ENCODE measurements at places on chromosomes 12 and 14.

GRCh38 chr12:98635657-98636323 is 8.8 kb downstream of the IKBIP start:
- no peak for DNase-seq

- DNase-seq, result no peak
Observed at GRCh38 chr12:572532-572899, 90.7 kb downstream of the NINJ2 start.

- DNase-seq, result peak; percentile 54
Observed at GRCh38 chr12:120719072-120719471, 6.6 kb upstream of the ACADS start.

GRCh38 chr12:119060847-119061796 is 79.8 kb downstream of the SRRM4 start:
- peak; percentile 54 for DNase-seq

DNA sequence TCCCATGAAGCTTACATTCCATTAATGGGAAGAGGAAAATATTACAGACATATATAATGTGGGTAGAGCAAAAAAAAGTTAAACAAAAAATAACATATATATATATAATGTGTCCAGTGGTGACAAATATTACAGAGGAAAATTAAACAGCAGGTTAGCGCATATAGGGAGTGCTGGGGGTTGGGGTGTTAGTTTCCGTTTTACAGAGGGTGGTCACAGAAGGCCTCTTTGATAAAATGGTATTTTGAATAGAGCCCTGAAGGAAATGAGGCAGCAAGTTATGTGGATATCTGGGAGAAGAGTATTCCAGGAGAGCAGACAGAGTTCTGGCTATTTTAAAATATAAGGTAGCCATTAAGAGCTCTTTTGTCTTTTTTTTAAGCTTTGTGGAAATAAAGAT is 73.2 kb downstream of the DCAF5 start:
- DNase-seq, result no peak

DNA sequence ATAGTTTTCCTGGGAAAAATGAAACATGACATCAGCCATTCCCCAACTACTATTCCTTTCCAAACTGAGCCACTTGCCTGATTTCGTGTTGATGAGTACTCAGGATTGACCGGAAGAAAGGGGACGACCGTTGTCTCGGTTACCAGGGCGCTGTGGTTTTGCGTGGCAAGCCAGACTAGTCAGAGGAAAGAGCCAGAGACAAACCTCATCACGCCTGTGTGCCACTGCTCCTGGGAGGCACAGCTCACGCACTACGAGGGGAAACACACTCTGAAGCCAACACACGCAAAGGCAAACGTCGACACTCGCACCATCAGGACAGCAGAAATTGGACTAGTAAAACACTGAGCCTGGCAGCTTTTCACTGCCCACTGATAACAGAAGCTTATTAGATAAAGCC is 35.0 kb downstream of the GIT2 start:
- DNase-seq, result no peak

- no peak for DNase-seq
Observed at GRCh38 chr12:128425666-128426331, 158.8 kb downstream of the TMEM132C start.

DNA sequence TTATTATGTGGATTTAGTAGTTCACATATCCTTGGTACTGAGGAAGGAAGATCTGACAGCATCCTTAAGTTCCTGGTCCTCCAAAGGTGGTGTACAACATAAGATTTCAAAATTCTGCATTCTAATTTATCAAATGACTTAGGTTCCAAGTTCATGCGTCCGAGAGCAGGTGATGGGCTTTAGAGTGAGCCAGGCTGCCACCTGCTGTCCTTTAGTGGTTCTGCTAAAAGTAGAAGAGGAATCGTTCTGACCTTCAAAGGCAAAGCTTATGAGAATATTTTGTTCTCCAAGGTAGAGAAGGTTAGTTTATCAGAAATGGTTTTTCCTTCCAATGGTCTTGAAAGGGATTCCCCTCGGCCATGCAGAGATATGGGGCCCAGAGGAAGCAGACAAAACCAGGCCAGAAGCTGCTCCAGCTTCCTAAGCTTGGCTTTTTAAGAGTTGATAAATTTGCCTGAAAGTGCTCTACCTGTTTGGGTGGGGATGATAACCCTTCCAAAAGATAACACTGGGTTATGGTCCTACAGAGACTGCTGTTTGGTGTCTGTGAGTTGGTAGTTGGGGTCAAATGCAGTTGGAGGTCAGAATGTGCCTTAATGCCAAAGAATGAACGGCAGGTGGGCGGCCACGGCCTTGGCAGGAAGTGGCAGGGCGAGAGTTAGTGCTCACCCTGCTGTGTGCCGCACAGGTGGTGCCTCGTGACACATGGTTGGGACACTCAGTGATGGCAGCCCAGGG is 29.1 kb upstream of the LRTM2 start:
- DNase-seq, result peak; percentile 84

GRCh38 chr12:12925388-12925787 is 26.6 kb downstream of the GPRC5D start:
- DNase-seq, result no peak

DNA sequence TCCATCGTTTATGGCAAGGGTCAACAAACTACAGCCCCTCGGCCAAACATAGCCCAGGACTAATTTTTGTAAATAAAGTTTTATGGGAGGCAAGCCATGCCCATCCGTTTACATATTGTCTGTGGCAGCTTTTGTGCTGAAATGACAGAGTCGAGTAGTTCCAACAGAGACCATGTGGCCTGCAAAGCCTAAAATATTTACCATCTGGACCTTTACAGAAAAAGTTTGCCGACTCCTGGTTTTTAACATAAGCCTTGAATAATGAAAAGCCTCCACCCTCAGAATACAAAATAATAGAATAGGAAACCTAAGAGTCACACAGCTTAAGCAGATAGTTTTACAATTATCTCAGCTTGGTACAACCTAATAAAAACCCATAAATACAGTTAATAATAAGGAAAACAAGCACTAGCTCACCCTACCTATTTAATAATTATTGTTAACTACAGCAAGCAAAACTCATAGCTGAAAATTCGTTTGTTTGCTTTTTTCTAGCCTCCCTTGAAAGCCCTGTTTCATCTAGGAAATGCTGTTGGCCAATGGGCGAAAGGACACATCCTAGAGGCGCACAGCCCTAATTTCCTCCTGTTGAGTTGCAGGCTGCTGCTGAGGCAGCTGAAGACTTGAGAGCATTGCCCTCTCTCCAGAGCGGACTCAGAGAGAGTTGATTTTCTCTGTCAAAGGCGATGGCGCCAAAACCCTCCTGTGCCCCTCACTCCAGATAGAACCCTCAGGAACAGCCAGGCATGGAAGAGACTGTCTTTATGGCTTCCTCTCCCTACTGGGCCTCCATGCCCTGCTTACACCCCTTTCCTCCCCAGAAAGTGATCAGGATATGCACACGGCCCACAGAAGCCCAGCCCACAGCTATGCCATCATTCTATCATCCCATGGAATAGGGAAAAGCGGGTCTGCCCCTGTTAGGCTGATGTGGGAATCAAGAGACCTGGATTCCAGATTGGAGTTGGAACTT is 107.2 kb downstream of the DPF3 start:
- no peak for DNase-seq

- peak; percentile 94 for DNase-seq
Observed at GRCh38 chr14:20697273-20698017, 8.9 kb downstream of the ANG start.

GRCh38 chr14:91152499-91152898 is 38.6 kb downstream of the DGLUCY start:
- no peak for DNase-seq

DNA sequence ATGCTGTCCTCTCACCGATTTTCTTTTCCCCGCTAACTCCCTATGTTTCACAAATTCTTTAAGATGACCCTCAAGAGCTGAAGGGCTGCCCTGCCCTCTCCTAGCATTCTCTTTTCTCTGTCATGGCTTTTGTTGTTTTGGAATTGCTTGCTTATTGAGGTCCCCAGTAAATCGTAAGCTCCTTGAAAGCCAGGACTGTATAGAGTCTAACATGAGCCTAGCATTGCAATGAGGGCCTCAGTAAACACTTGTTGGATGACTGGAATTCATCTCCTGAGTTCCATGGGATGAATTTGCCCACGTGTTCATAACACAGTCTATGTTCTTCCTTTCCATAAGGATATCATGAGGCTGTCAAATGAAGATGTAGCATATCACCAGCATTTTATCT is 92.2 kb downstream of the APAF1 start:
- no peak for DNase-seq

- no peak for DNase-seq
Observed at GRCh38 chr12:47120736-47121135, 41.0 kb upstream of the AMIGO2 start.

DNA sequence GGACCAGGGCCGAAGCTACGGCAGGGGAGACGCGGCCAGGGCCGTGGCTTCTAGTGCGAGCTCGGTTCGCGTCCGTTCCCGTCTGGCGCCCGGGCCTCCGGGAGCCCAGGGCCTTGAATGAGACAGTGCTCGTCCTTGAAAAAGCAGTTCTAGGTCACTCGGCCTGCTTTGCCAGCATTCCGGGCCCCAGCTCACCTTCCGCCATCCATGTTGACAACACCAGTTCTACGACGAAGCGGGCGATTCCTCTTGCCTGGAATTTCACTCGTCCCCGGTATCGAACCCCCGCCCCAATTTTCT is 4.5 kb downstream of the OR10AD1 start:
- peak; percentile 30 for DNase-seq

- no peak for DNase-seq
Observed at GRCh38 chr12:1022032-1022970, 31.3 kb downstream of the ERC1 start.

GRCh38 chr14:72948481-72949138 is 22.3 kb downstream of the DCAF4 start:
- peak; percentile 60 for DNase-seq

DNA sequence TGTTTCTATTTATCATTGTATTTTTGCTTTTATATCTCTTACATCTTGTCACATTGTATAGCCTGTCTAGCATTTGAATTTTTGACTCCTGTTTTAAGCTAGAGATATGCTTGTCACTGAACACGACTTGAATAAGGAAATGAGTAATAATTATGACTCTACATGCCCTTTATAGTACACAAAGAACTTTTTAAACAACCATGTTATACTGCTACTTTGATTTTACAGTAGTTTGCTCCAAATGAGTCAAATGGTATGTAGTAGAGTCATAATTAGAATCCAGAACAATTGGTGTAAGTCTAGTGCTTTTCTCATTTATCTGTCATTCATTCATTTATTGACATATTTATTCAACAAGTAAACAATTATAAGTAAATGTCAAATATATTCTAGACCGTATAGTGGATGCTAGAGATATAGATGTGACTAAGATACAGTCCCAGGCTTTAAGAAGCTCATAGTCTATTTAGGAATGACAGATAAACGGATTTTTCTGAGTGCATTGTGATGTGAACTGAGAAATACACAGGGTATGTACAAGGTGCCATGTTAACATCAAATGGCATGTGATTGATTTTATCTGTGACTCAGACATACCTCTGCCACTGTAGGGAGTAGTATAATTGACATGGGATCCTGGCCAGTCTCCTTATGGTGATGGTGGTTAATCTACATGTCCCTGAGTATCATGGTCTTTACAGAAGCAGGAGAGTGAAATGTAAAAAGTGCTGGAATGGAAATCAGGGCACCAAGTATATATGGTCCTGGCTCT is 799.7 kb downstream of the DIO2 start:
- DNase-seq, result no peak

- DNase-seq, result no peak
Observed at GRCh38 chr14:102481791-102482238, 27.8 kb downstream of the ANKRD9 start.

GRCh38 chr14:74866708-74867389 is 9.1 kb downstream of the PROX2 start:
- no peak for DNase-seq

Data from hematopoietic multipotent progenitor cell treated with erythropoietin and hydrocortisone succinate and interleukin-3 and kit ligand, for 8 days (in vitro differentiated cells).